Tongue (tissue), 3 donors: ENCODE measurements at places on chromosomes 2 and 18. TPM values are rescaled to one million over a fixed set of nuclear protein-coding genes. Genes with fewer than 3 reads are reported as not detected.

GRCh38 chr2:190404487-190404886 lies 3.7 kb upstream of the MFSD6 start:
- DNase-seq = no peak

GRCh38 chr2:225865468-225865867 lies 466.0 kb downstream of the NYAP2 start:
- DNase-seq = no peak

GRCh38 chr2:68767996-68768395 lies 33.4 kb downstream of the ARHGAP25 start:
- no peak for DNase-seq

DNA sequence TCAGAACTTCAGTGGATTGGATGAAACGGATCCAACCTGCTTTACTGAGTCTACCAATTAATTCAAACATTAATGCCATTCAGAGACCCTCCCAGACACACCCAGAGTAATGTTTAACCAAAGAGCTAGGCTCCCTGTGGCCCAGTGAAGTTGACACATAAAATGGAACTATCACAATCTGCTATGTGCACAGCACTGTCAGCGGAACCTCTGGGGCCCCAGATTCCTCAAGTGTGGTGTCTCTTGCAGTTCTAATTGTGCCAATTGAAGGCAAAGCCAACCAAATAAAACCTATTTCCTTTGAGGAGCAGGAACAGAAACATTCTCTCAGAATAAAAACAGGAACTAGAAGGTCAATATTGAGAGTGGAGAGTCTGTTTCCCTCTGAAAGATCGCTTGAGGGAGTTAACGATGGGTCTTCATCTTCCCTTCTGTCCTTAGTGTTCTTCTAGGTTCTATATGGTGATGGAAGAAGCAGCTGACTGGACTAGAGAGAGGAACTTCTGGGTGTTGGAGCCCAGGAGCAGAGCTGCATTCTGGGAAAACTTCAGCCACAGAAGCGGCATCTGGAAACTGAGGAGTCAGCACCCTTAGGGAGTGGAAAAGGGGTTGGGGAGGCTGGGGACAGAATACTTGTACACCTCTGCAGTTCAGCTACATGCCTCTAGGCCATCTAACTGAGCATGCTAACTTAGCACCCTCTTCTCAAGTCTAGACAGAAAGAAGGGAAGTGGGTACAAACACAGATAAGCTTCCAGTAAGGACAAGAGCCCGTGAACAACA lies 174.4 kb upstream of the FBXO11 start:
- no peak for DNase-seq

DNA sequence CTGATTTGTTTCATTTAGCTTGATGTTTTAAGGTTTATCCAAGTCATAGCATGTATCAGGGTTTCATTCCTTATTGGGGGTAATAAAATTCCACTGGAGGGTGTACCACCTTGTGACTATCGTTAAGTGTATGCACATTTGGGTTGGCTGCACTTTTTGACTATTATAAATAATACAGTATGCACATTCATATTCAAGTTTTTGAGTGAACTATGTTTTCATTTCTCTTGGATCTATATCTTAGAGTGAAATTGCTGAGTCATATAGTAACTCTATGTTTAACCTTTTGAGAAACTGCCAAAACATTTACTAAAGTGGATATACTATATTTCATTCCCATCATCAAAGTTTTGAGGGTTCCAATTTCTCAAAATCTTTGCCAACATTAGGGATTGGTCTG lies 952.7 kb downstream of the TDRD15 start:
- no peak for DNase-seq

DNA sequence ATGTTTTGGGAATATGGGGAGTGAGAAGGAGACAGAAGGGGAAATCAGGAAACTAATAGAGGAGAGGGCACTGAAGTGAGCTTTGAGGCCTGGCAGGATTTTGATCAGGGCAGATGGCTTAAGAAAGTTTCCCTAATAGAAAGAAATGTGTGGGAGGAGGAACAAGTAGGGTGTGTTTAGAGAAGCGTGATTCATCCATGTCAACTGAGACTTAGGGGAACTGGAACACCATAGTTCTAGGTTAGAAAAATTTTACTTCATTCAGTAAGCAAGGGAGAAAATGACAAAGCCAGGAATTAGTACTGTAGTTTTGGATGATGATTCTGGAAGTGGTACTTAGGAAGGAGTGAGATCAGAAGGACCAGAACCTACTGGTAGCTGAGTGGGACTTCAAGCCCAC lies 296.0 kb downstream of the PLCL1 start:
- DNase-seq = no peak

DNA sequence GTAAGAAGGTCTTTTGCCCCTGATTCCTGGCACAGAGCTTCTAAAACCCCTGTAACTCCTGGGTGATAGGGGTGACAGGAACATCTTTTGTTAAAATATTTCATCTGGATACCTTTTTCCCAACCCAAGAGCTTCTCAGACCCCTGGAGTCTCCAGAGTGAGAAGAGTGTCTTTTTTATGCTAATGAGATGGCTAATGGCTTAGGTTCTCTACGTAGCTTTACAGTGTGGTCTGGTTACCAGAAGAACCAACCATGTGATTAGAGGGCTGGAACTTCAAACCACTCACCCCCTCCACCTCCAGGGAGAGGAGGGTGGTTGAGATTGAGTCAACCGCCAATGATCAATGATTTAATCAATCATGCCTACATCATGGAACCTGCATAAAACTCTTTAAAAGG lies 16.2 kb upstream of the DCC start:
- DNase-seq = no peak

DNA sequence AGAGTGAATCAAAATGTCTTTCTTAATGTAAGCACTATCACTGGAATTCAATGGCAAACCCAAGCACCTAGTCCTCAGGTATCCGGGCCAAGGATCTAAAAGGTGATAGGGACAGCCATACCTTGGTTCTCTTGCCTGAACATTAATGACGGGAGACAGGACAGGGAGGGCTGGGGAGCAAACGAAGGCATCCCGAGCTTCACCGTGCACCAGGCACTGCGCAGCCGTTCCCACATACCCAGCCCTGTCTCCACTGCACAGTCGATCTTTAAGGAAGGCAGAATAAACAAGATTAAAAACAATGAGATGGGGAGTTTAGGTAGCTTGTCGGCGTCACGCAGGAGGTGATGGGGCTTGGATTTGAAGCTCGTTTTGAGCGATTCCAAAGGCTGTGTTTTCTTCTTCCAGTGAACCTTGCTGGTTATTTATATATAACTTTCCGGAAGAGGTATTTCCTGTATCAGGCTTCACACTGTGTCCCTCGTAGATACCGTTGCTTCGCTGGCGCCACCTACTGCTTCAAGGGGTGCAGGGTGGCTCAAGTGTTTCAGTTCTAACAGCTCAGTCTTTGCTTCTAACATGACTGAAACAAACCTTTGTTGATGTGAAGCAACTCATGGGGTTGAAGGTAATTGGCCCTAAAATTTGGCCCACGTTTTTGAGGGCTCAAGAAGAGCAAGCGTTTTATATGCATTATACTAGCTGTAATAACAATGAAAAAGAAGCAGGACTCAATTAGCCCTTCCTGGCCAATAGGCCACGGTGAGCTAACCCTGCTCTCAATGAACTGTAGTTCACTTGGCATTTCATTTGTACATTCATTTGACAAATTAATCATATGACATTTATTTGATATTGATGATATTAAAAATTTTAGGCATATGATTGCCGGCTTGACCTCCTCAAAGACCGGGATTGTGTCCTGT lies 77.4 kb downstream of the DCDC2C start:
- DNase-seq = peak; percentile 85

GRCh38 chr18:78087338-78087737 lies 837.7 kb downstream of the GALR1 start:
- DNase-seq = no peak

DNA sequence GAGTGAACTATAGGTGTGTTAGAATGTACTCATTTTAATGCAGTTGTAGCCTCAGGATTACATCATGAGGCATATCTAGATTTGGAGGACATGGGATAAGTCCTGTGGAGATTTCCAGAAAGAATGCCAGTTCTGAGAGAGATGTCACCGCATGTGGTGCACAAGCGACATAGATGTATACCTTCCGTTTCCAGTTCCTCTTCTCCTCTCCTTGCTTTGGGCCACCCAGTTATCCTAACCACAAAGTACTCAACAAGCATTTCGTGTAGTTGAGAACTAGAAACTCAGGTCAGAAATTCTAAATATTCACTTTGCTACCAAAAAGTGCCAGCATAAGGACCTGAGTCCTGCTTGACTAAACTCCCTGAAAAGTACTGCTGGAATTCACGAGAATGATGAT lies 66.5 kb downstream of the KCTD18 start:
- DNase-seq = no peak

DNA sequence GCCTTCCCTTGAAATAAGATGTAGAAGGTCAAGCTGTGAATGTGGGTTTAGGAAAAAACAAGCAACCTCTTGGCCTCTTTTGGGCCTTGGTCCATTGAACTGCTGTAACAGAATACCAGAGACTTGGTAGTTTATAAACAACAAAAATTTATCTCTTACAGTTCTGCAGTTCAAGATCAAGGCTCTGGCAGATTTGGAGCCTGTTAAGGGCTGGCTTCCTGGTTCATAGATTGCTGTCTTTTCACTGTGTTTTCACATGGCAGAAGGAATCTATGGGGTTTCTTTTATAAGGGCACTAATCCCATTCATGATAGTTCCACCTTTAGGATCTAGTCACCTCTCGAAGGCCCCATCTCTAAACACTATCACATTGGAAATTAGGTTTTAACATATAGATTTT lies 20.2 kb upstream of the STK17B start:
- DNase-seq = no peak

DNA sequence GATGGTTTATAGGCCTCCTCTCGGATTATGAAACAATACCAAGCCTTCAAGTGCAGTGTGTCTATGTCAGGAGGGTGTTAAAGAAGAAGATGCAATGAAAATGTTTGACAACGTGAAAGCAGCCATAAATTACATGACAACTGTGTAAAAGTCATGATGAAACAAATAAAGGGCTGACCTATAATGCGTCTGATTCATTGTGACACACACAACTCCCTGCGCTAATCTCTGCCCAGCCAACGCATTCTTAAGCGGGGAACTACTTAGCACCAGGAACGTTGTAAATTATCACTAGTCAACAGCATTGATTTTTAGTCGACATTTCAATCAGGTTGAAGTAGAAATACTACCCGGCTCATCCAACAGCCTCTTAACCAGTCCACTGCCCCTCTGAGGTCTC lies 26.8 kb downstream of the BCL11A start:
- DNase-seq = no peak

- DNase-seq = no peak
Observed at GRCh38 chr2:241964133-241964532, 94.6 kb downstream of the RTP5 start.

Gene MALL
- total RNA-seq = 19.2 TPM

Gene POTEJ
- not detected for total RNA-seq

Gene HADHA
- total RNA-seq = 191 TPM

Gene LIPG
- total RNA-seq = 2.9 TPM

Gene NEB
- 2,139 TPM for total RNA-seq

Gene ST8SIA3
- 0.10 TPM for total RNA-seq

Gene FKBP7
- total RNA-seq = 49.1 TPM

Gene DSC2
- 54.9 TPM for total RNA-seq

Gene POTEE
- total RNA-seq = not detected

Gene EFEMP1
- total RNA-seq = 75.8 TPM

Gene C2orf15
- total RNA-seq = 0.92 TPM
